Naive thymus-derived CD8-positive, alpha-beta T cell (primary cell): ENCODE measurements at places on chromosomes 1 and 21. TPM values are rescaled to one million over a fixed set of nuclear protein-coding genes. Genes with fewer than 3 reads are reported as not detected.

GRCh38 chr1:105396001-105396400 lies 1646.3 kb downstream of the AMY1C start:
- no peak overlapping the region for H3K4me3 ChIP-seq
- H3K4me1 ChIP-seq = no peaks in the 10 kb centered on the region
- no peak for DNase-seq

DNA sequence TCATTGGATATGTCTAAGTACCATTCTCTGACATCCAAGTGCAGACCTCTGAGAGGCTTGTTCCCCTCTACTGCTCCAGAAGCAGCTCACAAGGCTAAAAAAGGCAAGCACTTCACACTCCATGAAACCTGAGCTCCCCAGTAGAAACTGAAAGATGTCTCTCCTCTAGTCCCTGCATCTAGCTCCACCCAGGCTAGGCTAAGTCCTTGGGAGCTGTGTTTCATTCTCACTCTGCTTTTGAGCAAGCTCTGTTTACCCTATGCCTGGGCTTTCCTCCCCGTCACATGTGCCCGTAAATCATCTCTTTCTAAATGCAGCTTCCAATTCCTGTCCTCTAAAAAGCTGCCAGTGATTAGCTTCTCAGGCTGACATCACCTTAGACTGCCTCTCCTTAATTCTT lies 39.0 kb downstream of the LRRC71 start:
- no peak overlapping the region for H3K27ac ChIP-seq
- H3K4me3 ChIP-seq = no peak overlapping the region
- H3K36me3 ChIP-seq = peaks cover 62% of the 10 kb centered on the region
- H3K27me3 ChIP-seq = no peaks in the 10 kb centered on the region
- H3K4me1 ChIP-seq = peaks cover 45% of the 10 kb centered on the region
- peak; percentile 10 for DNase-seq

DNA sequence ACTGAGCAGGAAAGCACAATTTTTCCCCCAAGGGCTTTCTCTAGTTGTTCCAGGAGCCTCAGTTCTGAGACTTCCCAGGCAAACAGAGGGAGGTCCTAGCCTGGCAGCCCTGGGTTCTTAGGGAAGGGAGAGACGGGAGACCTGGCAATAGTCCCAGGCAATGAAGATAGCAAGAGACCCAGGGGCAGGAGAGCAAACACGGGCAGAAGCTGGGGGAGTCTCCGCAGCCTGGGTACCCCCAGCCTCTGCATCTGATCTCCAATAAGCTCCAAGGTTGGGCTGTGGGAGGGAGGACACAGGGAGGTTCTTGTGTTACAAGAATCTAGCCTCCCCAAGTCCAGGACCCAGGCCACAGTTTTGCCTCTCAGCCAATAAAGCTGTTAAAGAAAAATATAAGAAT lies 2.4 kb downstream of the BLACAT1 start:
- no peak overlapping the region for H3K4me3 ChIP-seq
- H3K36me3 ChIP-seq = no peaks in the 10 kb centered on the region
- no peak for DNase-seq
- no peak overlapping the region for H3K27ac ChIP-seq
- peaks cover 32% of the 10 kb centered on the region for H3K27me3 ChIP-seq
- H3K4me1 ChIP-seq = peaks cover 23% of the 10 kb centered on the region

DNA sequence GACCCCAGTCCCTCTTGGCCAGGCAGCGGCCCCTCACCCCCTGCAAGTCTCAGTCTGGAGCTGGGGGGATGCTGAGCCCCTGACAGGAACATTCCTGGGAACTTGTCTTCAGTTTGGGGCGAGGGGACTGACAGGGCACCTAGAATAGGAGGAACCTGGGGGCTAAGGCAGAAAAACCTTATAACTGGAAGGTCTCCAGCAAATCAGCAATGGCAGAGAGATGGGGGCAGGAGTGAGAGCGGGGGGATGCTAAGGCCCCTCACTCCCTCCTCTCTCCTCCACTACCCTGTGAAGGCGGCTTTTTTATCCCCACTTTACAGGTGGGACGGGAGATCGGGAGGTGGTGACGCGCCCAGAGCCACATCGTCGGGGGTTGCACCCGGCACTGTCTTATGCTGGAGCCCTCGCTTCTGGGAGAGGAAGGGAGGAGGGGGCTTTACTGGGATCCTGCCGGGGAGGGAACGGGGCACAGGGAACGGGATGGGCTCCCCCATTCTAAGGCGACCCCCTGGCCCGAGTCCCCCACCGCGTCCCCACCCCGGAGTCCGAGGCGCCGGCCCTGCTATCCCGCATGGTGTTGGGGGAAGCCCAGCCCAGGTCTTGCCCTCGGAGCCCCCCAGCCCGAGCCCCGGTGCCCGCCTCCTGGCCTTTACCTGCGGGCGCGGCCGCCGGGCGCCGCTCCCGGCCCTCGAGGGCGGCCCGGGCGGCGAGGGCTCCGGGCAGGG lies 456 bp downstream of the COL8A2 start:
- no peak for DNase-seq
- H3K4me1 ChIP-seq = peaks cover 39% of the 10 kb centered on the region
- H3K27ac ChIP-seq = no peak overlapping the region
- peaks cover 26% of the 10 kb centered on the region for H3K27me3 ChIP-seq

DNA sequence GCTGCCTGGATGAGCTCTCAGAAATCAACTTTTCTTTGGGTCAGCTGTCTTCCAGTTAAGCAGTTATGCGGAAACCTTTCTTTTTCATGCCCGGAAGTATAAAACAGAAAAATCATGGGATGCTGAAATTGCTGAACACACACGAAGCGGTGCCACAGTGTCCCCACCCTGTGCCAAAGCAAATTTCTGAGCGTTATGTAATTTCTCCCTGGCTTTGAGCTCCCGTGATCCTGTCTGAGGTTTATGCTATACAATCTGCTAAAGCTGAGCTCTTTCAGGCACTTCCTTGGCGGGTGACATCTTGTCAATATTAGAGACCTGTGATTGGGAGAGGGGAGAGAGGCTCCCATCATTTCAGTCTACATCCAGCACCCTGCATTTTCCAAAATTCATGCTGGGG lies 201.7 kb downstream of the ROR1 start:
- no peak overlapping the region for H3K4me3 ChIP-seq
- no peaks in the 10 kb centered on the region for H3K4me1 ChIP-seq
- H3K27me3 ChIP-seq = peaks cover 1% of the 10 kb centered on the region
- no peaks in the 10 kb centered on the region for H3K36me3 ChIP-seq
- DNase-seq = no peak

- peaks cover 92% of the 10 kb centered on the region for H3K4me1 ChIP-seq
- H3K27ac ChIP-seq = peak overlapping the region; percentile 98
- peak overlapping the region; percentile 96 for H3K4me3 ChIP-seq
- no peak for DNase-seq
Measured at GRCh38 chr1:207822124-207822601, 70.3 kb downstream of the CD46 start.

Gene ATP1A4
- polyA plus RNA-seq = not detected

Gene TMEM61
- polyA plus RNA-seq = not detected
